ENCODE measurements at places on chromosomes 16 and 17.
A peak's percentile ranks its signal among the peaks of the same experiment; 100 is the strongest.

GRCh38 chr17:245020-245419 lies 63.6 kb upstream of the DOC2B start:
- DNase-seq: no peak

GRCh38 chr17:14595656-14596055 lies 294.8 kb downstream of the HS3ST3B1 start:
- no peak for DNase-seq

DNA sequence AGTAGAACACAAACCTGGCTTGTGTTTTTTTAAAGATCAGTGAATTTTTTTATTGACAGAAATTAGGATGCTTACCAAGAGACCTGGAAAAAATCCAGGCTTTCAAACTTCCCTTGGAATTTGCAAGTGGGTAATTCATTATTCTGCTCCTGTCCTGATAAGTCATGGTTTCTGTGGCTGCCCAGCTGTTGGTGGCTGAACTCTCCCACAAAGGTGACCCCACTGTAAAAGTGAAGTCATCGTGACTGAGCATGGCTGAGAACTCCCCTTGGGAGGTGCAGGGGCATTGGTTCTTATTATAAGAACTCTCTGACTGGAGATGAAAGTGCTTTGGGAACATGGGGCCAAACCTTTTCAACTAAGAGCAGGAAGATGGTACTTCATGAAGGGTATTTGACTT lies 46.6 kb upstream of the TANC2 start:
- peak; percentile 81 for DNase-seq

DNA sequence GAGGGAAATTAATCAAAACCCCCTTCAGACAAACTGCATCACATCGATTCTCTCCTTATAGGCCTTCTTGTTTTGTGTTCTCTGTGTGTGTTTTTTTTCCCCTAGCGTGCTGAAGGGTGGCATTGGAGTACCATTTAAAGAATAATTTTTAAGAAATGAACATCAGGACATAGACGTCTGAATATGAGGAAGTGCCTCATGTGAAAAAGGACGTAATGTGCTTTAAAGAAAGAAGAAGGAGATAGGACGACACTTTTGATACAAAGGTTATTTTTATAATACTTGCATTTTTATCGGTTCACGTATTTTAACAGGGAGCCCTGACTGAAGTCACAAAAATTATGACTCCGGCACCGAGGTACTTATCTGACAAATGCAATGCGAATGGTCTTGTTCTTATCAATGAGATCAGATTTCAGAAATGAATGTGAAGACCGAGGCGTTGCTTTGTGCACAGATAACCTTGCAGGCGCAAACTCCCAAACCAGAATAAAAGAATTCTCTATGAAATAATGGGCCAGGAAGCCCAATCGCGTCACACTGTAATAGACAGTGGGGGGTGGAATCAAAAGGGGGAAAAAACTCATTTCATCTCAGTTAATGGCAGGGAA lies 606.3 kb downstream of the MAF start:
- DNase-seq: no peak

DNA sequence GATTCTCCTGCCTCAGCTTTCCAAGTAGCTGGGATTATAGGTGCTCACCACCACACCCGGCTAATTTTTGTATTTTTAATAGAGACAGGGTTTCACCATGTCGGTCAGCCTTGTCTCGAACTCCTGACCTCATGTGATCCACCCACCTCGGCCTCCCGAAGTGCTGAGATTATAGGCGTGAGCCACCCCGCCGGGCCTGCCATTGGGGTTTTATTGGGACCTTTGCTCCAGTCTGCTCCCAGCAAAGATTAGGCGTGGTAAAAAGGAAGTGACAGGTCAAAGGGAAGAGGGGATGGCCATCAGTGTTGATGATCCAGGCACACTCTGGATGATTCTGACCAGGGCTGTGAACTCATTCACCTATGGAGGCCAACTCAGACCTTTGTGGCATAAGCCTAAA lies 20.5 kb downstream of the MYLK3 start:
- no peak for DNase-seq

DNA sequence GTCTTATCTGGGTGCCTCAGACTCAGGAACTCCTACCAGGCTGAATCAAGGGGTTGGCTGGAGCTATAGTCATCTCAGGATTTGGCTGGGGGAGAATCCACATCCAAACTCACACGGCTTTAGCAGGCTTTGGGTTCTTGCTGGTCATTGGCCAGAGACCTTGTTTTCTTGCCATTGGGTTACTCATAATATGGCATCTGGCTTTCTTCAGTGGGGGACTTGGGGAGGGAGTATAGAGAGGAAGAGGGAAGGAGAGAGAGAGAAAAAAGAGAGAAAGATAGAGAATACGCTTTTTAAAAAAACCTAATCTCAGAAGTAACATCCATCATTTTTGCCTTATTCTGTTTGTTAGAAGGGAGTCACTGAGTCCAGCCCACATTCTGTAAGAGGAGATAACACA lies 191.5 kb upstream of the SHISA6 start:
- DNase-seq: no peak

DNA sequence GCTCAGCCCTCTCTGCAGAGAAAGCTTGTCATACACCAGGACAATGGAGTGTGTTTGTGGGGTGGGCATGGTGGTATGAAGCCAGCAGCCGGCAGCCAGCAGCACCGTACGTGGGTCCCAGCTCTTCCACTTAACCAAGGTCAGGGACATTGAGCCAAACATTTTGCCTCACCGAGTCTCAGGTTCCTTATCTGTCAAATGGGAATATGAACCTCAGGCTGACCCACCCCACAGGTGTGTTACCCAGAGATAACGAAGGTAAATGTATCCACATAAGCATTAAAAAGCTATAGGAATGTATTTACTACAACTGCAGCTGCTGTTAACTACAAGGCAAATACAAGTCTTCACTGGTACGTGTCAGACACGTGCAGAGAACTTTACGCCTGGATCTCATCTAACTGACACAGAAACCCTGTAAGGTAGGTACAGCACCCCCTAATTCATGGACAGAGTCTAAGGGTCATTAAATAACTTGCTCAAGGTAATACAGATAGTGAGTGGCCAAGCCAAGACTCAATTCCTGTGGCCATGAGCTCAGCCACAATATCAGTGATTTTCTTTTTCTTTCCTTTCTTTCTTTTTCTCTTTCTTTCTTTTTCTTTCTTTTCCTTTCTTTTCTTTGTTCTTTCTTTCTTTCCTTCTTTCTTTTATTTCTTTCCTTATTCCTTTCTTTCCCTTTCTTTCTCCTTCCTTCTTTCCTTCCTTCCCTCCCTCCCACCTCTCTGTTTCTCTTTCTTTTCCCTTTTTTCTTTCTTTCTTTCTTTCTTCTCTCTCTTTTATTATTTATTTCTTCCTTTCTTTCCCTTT lies 990 bp downstream of the SLC5A11 start:
- DNase-seq: no peak

DNA sequence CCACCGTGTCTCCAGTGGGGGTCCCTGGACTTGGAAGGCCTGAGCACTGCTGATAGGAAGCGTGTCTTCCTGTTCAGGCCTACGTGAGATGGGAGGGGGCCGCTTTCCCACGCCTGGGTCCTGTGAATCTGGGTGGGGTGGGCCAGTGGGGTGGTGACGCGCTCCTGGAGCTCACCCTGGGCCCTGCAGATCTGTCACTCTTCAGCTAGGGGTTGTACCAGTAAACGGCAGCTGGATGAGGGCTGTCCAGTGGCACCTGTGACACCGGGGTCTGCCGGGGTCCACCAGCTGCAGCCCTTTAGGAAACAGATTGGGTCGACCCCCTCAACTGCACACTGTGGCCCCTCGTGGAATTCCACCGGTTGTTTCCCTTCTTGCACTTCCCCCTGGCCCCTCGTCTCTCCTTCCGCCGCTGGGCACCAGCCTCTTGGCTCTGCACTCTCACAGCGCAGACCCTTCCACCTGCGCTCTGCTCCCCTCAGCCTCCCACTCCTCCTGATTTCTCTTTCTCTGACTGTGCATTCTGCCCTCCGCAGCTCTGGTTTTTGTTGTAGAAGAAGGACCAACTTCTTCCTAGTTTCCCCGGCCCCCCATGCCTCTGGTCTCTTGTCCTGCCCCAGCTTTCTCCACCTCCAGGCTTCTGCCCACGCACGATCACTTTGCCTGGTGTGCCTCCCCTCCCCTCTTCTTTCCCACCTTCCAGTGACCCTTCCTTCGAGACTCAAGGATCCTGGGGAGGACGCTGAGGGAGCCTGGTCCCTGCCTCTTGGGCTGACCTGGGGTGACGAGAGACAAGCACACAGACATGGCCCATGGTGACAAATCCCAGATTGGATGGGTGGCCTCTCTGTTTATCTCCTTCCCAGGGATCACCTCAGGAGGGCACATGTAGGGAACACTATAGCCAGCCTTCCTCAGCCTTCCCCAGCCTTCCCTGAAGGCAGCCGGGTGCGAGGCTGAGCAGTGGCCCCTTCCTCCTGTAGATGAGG lies 4.8 kb downstream of the MRC2 start:
- DNase-seq: no peak
